AG20443 (cell line): ENCODE measurements at places on chromosomes 2 and 18.

GRCh38 chr2:194700726-194701125 lies 956.3 kb upstream of the SLC39A10 start:
- DNase-seq = no peak

- DNase-seq = no peak
Observed at GRCh38 chr18:2907550-2908135, 60.8 kb downstream of the EMILIN2 start.

DNA sequence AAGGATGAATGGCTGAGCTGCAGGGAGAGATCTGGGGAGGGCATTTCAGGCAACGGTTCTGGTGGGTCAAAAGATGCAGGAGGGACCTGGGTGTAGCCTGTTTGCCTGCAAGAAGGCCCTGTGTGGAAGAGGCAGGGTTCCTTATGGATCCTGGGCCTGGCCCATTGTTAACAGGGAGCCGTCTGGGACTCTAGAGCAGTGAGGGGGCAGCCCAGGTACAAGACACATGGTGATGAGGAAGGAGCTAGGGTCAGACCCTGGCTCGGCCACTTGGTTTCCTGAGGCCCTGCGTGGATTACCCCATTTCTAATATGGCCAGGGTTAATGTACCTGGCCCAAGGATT lies 124.9 kb downstream of the GLI2 start:
- DNase-seq = no peak

DNA sequence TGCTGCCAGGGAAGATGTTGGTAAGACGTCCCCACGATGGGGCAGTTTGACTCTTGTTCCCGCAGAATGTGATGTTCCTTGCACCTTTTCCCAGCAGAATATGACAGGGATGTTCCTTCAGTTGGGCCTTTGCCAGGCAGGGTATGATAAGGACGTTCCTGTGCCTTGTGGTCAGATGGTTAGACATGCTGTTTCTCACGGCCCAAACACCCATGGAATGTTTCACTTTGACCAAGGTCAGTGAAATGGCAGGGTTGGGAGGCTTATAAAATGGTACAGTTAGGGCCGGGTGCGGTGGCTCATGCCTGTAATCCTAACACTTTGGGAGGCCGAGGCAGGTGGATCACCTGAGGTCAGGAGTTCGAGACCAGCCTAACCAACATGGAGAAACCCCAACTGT lies 40.3 kb upstream of the YPEL5 start:
- peak; percentile 42 for DNase-seq

- no peak for DNase-seq
Observed at GRCh38 chr18:328928-329327, 61.1 kb upstream of the THOC1 start.

DNA sequence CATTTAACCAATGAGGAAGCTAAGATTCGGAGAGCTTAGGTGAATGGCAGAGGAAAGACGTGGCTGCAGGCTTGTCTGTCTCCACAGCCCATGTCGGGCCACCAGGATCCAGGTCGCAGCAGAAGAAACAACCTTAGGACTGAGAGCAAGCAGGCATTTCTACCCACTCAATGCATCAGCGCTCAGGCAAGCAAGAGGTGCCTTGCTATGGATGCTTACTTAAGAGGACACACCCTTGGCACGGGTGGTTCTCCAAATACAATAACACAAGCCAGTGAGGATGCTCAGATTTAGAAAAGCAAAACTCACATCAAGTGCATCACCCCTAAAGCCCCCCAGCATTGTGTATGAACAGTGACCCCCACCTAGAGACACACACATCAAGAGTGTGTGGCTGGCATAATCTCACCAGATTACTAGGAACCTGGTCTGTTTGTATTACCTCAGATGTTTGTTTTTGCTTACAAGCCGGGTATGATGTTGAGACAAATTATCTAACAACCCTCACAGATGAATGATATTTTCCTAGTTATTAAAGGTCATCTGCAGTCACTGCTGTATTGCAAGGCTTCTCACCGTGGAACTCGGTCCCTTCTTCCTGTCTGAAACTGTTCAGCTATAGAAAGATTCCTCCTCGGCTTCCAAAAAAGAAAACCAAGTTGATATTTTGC lies 34.2 kb upstream of the NPAS2 start:
- DNase-seq = no peak
